ENCODE measurements at places on chromosomes 4 and X.

DNA sequence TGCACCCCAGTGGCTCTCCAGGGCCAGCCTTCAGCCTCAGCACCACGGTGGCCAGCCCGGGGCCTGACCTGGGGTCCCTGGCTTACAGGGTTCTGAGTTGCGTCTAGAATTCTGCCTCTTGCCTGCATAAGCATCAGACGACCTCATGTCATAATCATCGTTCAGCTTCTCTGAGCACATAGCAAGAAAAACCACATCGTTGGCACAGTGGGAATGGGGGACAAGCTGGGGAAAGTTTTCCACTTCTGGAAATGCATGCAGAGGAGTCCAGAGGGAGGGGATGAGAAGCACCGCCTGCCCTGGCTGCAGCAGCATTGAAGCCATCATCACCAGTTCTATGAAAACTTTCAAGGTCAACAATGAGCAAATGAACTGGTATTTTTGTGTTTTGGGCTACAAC, 441.0 kb upstream of the FRG1 start:
- DNase-seq = no peak

GRCh38 chr4:153432965-153433753, 33.0 kb upstream of the TMEM131L start:
- peak; percentile 72 for DNase-seq

DNA sequence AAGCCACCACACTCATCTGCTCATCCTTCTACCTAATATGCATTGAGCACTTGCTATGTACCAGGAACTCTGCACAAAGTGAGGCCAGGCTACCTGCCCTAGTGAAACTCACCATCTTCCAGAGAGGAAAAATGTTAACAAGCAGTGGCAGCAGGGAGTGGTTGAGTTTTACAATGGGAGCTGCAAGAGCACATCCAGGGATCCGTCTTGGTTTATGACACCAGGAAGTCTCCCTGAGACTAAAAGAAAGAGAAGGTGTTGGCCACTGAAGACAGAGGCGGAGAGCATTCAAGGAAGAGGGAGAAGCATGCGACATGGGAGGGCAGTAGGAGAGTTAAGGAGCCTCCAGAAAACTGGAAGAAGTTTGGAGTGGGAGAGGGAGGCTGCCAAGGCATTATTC, 178.1 kb upstream of the CPEB2 start:
- no peak for DNase-seq

GRCh38 chr4:8393593-8394038, 46.9 kb downstream of the ACOX3 start:
- peak; percentile 92 for DNase-seq

- DNase-seq = no peak
These were observed 112.7 kb downstream of the HNRNPD start for GRCh38 chr4:82261084-82261483.

DNA sequence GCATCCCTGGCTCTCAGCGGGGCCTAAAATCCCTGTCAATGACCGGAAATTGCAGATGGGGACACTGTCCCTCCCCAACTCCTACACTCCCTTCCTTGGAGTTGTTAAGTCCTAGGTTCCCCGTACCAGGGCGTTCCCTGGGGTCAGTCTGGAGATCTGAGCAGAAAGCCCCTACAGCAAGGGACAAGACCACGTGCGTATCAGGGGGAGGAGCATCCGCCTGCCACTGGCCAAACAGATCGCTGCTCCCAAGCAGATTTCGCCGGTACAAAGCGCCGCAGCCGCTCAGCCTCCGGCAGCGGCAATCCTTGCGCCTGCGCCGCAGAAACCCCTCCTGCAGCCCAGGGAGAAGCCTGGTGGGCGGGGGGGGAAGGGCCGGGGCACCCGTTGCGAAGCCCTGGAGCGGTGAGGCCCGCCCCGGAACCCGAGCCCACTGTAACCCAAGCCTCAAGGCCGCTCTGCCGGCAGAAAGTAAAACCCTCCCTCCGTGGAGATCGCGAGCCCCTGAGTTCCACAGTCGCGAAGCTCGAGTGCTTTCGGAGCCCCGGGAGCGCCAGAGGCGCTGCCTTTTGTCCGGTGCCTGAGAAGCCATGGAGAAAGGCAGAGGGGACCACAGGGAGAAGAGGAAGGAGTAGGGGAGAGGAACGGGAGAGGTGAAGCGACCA, 2.7 kb downstream of the CRMP1 start:
- no peak for DNase-seq

- no peak for DNase-seq
These were observed 556 bp upstream of the SMARCA5 start for GRCh38 chr4:143512978-143513313.

- peak; percentile 17 for DNase-seq
These were observed 55.7 kb downstream of the LINC00632 start for GRCh38 chrX:140765043-140765784.

DNA sequence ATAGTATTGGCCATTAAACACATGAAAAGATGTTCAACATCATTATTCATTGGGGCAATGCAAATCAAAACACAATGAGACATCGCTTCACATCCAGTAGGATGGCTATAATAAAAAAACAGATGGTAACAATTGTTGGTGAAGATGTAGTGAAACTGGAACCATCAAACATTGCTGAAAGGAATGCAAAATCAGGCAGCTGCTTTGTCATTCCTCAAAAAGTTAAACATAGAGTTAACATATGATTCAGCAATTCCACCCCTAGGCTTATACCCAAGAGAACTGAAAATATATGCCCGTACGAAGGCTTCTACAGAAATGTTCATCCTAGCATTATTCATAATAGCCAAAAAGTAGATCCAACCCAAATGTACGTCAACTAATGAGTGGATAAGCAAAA, 144.0 kb upstream of the NAP1L5 start:
- DNase-seq = no peak

- DNase-seq = peak; percentile 4
These were observed 172.6 kb downstream of the ACTRT1 start for GRCh38 chrX:127879585-127879984.

GRCh38 chr4:34845926-34846325, 1398.4 kb downstream of the ARAP2 start:
- DNase-seq = no peak

- no peak for DNase-seq
These were observed 586.9 kb upstream of the INTU start for GRCh38 chr4:127045861-127046260.

- peak; percentile 8 for DNase-seq
These were observed 226.4 kb downstream of the MAGEB5 start for GRCh38 chrX:26442340-26442739.

Data from lung microvascular endothelial cell (primary cell).